ENCODE measurements at places on chromosomes 3 and 15. TPM values are rescaled to one million over a fixed set of nuclear protein-coding genes. Genes with fewer than 3 reads are reported as not detected.
A peak's percentile ranks its signal among the peaks of the same experiment; 100 is the strongest.

GRCh38 chr15:63482874-63483323 lies 21.5 kb upstream of the USP3 start:
- no peak for DNase-seq

Gene PAQR5
- total RNA-seq = 1.1 TPM

- peak; percentile 82 for DNase-seq
Measured at GRCh38 chr15:90300988-90301706, 35.7 kb downstream of the NGRN start.

DNA sequence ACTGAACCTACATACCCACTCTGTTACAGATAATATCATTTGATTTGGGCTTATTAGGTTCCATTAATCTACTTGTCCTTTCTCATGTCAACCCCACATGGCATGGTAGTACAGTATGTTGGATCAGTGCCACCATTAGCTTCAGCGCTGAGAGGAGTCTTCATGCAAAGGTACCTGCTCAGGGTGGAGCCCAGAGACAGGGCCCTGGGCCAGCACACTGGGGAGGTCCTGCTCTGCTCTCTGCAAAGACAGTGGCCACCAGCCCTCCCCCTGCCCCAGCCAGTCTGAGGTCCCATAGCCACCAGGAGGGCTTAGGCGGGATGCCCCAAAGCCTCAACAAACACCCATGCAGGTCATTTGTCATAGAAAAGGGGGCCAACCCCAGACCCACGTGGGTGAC lies 71.0 kb downstream of the ATP10A start:
- no peak for DNase-seq

- no peak for DNase-seq
Measured at GRCh38 chr3:183545708-183546107, 9.8 kb downstream of the KLHL6 start.

- DNase-seq = no peak
Measured at GRCh38 chr15:74525309-74525708, 15.7 kb upstream of the ARID3B start.

Gene RFC4
- total RNA-seq = 11.1 TPM

Measured in Right ventricle myocardium inferior (tissue), 1 donor.